Tongue (tissue), 3 donors: ENCODE measurements at places on chromosomes 5 and 9. TPM values are rescaled to one million over a fixed set of nuclear protein-coding genes. Genes with fewer than 3 reads are reported as not detected.

GRCh38 chr5:137619191-137619870 lies 116.6 kb downstream of the KLHL3 start:
- DNase-seq: peak; percentile 82

- DNase-seq: no peak
Measured at GRCh38 chr9:69801989-69802388, 18.6 kb upstream of the CFAP95 start.

The SAXO1 gene
- total RNA-seq: under 0.01 TPM

The EDIL3 gene
- total RNA-seq: 11.3 TPM

- no peak for DNase-seq
Measured at GRCh38 chr5:149580808-149581191, 498 bp upstream of the ARHGEF37 start.

DNA sequence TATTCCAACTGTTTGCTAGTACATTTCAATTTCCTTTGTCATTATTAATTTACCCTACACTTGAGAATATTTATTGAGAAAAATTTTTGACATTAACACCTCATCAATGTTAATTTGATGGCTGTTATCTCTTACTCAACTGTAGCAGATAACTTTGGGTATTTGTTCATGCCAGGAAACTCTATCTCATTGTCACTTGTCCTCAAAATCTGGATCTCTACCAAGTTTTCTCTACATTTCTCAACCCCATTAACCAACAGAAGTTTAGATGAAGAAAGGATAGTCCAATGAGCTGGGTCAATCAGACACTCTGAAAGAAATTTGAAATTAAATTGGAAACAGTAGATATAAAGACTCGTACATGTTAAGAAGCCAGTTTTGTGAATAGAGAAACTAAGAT lies 395.3 kb downstream of the TUSC1 start:
- DNase-seq: no peak

GRCh38 chr5:17806818-17807468 lies 172.7 kb downstream of the TAF11L14 start:
- no peak for DNase-seq

The STING1 gene
- total RNA-seq: 38.9 TPM

The PHAX gene
- total RNA-seq: 66.0 TPM
